SHP77 treated with DMSO at 0.1 percent for 48 hours (cell line): ENCODE measurements at places on chromosomes 3 and 15.

DNA sequence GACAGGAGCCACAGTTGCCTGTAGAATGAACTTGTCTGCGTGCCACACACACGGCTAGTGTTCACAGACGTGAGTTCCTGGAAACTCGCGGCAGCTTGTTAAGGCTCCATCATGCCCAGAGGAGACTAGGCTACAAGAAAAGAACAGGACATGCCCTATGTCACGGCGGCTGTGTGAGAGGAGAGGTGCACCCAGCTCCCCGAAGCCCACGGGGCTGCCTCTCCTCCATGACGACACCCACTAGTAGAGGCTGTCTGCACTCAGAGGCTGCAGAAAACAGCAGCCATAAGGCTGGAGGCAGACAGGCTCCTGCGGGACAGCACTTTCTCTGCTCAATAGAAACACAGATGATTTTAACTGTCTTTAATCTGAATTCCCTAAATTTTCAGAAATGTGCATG lies 19.0 kb upstream of the OCA2 start:
- no peak for DNase-seq

GRCh38 chr3:32203854-32204253 lies 34.6 kb upstream of the CMTM8 start:
- no peak for DNase-seq

DNA sequence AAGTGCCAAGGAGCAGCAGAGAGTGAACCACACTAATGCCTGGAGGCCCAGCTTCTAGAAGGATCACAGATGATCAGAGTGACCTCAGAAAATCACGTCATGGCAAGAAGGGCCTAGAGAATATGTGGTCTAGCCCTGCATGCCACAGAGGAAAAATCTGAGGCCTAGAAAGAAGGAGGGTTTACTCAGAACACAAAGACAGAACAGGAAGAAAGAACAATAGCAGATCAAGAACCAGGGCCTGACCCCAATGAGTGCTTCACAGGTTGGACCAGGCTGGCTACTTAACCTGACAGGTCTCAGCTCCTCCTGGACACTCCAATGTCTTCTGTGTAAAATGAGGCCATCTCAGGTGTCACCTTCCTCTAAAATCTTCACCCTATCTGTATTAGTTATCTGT lies 14.2 kb downstream of the RAB6B start:
- no peak for DNase-seq

GRCh38 chr3:106140431-106140830 lies 271.6 kb upstream of the CBLB start:
- no peak for DNase-seq

GRCh38 chr15:90326441-90326840 lies 25.6 kb upstream of the ZNF774 start:
- no peak for DNase-seq

- no peak for DNase-seq
These were observed 85.3 kb downstream of the MEIS2 start for GRCh38 chr15:37015035-37015434.

GRCh38 chr3:153028381-153028780 lies 133.6 kb upstream of the RAP2B start:
- no peak for DNase-seq

DNA sequence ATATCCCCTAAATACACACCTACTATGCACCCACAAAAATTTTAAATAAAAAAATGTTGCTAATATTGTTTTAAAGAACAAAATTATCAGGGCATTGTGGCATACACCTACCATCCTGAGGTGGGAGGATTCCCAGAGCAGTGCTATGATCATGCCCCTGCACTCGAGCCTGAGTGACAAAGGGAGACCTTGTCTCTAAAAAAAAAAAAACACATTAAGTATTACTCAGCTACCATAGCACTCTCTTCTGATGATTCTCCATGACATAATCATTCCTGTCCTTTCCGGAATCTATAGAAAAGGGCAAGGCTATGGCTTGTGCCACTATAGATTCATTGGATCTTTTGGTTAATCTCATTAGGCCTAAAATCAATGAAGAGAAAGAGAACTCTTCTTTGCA lies 77.4 kb downstream of the ACAP2 start:
- DNase-seq = no peak

- DNase-seq = no peak
These were observed 299.1 kb downstream of the TLE3 start for GRCh38 chr15:69798481-69799250.

DNA sequence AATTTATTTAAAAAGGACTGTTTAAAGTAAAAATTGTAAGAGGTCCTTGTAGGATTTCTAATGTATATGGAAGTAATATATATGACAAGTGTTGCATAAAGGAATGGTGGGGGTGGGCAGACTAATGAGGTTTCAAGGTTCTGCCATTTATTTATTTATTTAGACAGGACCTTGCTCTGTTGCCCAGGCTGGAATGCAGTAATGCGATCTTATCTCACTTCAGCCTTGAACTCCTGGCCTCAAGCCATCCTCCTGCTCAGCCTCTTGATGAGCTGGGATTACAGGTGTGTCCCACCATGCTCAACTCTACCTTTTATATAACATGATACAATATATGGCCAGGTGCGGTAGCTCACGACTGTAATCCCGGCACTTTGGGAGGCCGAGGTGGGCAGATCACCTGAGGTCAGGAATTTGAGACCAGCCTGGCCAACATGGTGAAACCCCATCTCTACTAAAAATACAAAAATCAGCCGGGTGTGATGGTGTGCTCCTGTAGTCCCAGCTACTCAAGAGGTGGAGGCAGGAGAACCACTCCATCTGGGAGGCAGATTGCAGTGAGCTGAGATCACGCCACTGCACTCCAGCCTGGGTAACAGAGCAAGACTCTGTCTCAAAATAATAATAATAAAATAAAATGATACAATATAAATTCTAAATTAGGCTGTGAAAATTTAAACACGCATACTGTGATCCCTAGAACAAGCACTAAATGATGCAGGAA lies 33.8 kb upstream of the IGF2BP2 start:
- DNase-seq = no peak

- DNase-seq = no peak
These were observed 251.2 kb upstream of the RORA start for GRCh38 chr15:61480295-61480694.

DNA sequence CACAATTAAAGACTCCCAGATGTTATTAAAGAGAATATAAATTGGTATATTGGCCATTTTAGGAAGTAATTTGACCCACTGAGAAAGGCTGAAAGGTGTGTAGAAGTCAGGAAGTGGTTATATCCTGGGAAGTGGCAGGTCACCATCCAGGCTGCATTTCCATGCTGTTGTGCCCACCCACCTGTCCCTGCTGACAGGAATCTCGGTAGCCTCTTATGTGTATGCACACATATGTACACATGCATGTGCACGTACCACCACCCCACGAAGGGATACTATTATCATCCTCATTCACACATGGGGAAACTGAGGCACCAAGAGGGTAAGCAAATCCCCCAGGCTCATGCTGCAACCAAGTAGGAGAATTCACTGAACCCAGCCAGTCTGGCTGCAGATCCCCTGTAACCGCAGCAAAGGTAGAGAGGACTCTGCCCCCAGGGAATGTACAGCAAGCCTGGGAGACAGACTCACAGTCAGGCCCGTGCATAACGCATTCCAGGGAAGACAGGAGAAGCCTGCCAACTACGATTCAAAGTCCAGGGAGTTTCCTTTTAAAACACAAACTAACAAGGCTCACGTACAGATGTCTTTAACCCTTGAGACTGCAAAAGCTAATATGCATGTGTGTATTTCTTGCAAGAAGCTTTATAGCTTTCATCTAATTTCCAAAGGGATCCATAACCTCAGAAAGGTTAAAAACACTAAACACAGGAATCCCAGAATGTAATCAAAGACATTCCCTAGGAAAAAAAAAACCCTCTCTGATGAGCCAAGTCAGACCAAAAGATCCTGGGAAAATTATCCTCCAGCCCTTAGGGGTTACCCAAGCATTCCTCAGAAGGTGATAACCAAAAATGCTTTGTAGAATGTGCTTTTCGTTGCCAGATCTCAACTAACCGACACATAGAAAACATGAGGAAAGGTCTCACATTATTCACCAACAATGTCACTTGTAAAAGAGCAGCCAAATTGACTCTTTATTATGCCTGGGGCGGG lies 129.6 kb downstream of the ADAMTS17 start:
- no peak for DNase-seq

- no peak for DNase-seq
These were observed 32.7 kb downstream of the RNF13 start for GRCh38 chr3:149845570-149846244.

GRCh38 chr3:157300981-157301663 lies 135.5 kb upstream of the PTX3 start:
- no peak for DNase-seq

DNA sequence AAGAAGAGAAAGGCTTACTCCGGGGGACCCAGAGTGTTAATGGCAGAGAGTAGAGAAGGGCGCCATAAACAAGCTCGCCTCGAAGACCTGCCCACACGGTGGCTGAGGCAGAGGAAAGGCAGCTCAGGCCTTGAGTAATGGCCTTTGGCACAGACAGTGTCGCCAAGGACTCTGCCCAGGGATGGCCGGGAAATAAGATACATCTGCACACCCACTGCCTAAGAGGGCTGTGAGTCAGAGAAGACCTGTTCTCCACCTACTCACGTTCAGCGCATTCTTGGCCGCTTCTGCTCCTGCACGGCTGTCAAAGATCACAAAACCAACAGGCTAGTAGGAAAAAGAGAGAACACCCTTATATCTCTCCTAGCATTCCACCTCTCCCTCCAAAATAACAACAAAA lies 26.2 kb downstream of the RBPMS2 start:
- DNase-seq = no peak

GRCh38 chr3:458653-459310 lies 262.2 kb downstream of the CHL1 start:
- no peak for DNase-seq

DNA sequence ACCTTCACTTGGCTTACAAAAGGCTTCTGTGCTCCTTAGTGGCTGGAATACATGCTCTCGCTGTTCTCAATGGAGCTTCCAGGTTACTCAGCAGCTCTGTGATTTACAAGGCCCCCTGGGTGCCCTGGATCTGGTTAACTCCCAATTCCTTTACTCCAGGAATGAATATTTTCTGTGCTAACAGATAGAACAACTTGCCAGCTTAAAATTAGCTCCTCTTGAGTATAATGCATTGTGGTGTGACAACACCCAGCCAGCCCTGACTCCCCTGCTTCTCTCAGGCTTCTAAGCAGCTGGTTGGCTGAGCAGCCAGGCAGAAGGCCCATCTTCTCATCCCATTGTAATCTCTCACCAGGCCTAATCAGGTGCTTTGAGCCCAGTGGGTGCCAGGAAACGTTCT lies 246.4 kb downstream of the ALCAM start:
- DNase-seq = no peak

GRCh38 chr3:142495103-142495502 lies 47.3 kb upstream of the XRN1 start:
- DNase-seq = no peak

DNA sequence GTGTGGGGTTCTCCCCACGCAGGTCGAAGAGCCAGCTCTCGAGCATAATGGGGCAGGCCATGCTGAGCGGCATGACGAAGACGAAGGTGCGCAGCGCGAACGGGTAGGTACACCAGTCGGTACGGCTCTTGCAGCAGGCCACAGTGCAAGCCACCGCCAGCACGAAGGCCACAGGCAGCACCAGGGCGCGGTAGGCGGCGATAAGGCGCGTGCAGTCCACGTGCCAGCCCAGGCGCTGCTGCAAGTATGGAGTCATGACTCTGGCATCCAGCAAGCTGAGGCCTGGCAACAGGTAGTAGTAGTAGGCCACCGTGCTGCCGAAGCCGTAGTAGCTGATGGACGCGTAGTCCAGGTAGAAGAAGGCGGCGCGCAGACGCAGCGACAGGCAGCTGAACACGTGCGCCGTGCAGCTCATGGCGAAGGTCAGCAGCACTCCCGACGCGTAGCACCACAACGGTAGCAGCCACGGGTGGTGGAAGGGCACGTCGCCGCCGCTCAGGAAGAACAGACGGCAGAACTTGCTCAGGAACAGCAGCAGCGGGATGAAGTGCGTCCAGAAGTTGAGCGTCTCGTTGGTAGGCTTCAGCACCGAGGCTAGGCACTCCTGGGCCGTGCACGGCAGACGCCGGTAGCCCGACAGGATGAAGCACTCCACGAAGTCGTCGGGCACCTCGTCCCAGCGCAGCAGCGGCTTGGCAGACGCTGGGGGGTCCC lies 797 bp downstream of the PAQR9 start:
- no peak for DNase-seq

- DNase-seq = no peak
These were observed 26.4 kb downstream of the HACD3 start for GRCh38 chr15:65556622-65557021.

- DNase-seq = peak; percentile 33
These were observed 20.4 kb downstream of the FAH start for GRCh38 chr15:80173022-80173759.
